ENCODE measurements at places on chromosomes 3 and 15.
A peak's percentile ranks its signal among the peaks of the same experiment; 100 is the strongest.

GRCh38 chr3:172685331-172686214 is 25.3 kb downstream of the NCEH1 start:
- peak; percentile 91 for DNase-seq

DNA sequence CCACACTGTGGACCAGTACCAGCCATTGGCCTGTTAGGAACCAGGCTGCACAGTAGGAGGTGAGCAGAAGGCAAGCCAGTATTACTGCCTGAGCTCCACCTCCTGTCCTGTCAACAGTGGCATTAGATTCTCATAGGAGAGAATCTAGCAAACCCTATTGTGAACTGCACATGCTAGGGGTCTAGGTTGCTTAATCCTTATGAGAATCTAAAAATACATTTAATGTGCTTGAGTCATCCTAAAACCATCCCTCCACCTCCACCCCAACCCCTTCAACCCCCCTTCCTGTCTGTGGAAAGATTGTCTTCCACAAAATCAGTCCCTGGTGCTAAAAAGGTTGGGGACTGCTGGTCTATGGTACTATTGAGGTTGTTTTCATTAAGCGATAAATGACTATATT is 49.3 kb upstream of the KCNAB1 start:
- DNase-seq: no peak

- no peak for DNase-seq
Observed at GRCh38 chr3:69848113-69848512, 108.8 kb downstream of the MITF start.

GRCh38 chr3:103127737-103128136 is 692.9 kb downstream of the ZPLD1 start:
- DNase-seq: peak; percentile 2

GRCh38 chr3:127888564-127889107 is 26.4 kb upstream of the KBTBD12 start:
- no peak for DNase-seq

DNA sequence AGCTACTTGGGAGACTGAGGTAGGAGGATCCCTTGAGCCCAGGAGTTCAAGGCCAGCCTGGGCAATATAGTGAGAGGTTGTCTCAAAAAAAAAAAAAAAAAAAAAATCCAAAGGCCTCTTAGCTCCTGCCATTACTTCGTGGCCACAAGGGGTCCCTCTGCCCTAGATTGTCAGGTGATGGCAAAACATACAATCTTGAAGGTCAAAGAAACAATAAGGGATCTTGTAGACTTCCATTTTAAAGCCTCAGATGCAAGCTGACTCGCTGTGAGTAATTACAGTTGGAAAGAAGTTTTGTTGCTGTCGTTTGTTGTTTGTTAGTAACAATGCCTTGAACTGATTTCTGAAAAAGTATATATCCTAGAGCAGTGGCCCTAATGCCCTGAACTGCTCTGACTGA is 55.9 kb upstream of the PLCL2 start:
- DNase-seq: peak; percentile 11

DNA sequence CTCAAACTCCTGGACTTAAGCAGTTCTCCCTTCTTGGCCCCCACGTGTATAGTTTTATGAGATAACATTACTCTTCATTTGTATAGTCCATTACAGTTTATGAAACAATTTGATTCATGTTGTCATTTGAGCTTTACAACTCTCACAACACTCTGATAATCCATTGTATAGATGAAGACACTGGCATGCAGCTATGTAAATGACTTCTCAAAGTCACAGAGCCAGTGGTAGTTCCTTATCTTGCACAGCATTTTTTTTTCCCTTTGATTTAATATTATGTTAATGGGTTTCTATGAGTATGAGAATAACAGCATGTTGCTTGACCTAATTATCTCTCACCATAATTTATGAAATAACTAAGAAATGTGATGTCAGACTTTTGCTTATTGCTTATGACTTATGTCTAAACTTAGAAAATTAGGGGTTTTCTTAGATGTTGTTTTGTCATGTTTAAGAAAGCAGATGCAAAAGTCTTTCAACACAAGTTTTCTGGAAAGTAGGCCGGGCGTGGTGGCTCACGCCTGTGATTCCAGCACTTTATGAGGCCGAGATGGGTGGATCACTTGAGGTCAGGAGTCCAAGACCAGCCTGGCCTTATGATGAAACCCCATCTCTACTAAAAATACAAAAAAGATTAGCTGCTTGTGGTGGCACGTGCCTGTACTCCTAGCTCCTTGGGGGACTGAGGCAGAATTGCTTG is 13.3 kb downstream of the VPS8 start:
- DNase-seq: no peak

- no peak for DNase-seq
Observed at GRCh38 chr3:36595511-36595910, 168.8 kb downstream of the DCLK3 start.

DNA sequence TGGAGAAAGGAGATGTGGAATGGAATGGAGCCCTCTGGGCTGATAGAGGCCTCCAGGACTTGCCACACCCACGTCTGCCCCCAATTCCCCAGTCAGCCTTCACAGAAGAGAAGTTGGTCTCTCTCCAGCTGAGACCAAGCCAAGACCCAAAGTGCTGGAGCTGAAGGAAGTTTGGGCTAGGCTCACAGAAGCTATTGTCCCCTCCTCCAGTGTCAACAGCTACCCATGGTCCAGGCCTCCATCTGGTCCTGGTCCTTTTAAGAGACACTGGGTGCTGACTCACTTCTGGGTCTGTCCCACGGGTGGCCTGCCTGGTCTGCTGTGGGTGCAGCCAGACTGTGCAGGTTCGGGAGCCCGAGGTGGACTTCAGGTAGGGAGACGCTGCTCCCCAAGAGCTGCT is 179.8 kb downstream of the APBA2 start:
- no peak for DNase-seq

DNA sequence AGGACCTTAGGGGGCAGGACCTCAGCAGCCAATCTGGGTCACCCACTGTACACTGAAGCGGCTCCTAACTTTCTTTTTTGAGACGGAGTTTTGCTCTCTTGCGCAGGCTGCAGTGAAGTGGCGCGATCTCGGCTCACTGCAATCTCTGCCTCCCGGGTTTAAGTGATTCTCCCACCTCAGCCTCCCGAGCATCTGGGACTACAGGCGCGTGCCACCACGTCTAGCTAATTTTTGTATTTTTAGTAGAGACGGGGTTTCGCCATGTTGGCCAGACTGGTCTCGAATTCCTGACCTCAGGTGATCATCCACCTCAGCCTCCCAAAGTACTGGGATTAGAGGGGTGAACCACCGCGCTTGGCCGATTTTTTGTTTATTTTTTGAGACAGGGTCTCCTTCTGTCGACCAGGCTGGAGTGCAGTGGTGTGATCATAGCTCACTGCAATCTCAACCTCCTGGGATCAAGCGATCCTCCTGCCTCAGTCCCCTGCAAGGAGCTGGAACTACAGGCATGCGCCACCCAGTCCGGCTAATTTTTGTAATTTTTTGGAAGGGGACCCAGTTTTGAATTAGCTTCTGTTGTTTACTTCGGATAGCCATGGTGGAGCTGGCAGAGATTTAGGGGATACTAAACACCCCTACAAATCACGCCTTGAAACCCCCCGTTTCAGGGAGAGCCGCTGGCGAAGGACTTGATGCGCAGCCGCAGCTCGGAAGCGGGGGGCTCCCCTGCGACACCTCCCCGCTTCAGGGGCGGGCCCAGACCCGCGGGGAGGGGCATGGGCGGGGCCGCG is 1.5 kb upstream of the CLK3 start:
- DNase-seq: no peak

DNA sequence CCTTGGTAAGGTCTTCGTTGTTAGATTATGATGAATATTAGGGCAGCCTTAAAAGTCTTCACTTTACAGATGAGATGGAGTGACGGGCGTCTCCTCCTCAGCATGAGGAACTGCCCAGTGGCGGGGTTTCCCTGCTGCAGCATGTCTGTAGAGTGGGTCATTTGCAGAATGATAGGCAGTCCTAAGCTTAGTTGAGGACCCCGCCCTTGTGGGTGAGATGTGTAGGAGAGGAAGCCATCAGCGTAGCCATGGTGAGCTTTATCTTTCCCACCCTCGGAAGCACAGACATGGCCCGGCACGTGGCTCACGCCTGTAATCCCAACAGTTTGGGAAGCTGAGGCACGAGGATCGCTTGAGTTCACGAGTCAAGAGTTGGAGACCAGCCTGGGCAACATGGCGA is 877 bp downstream of the NIT2 start:
- no peak for DNase-seq

DNA sequence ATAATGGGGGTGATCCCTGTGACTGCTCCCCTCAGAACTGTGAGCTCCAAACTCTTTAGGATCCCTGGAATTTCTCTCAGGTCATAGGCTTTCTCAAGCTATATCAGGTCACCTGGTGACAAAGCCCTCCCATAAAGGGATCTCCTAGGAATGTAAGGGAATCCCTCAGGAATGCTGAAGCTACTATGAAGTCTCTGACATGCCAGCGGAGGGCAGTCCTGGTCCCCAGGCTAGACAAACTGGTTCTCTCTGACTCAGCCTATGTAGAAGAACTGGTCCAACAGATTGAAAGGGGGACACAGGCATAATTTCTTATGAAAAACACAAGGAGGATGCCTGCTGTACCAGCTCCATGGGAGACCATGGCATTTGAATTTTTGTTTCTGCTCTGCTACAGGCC is 6.7 kb downstream of the LPCAT4 start:
- no peak for DNase-seq

GRCh38 chr3:87446849-87447387 is 170.5 kb upstream of the POU1F1 start:
- no peak for DNase-seq

GRCh38 chr15:101639667-101640066 is 12.5 kb downstream of the TM2D3 start:
- DNase-seq: no peak

GRCh38 chr15:62637574-62637897 is 405.0 kb upstream of the TPM1 start:
- peak; percentile 11 for DNase-seq

- DNase-seq: no peak
Observed at GRCh38 chr3:43728947-43729346, 38.2 kb downstream of the ABHD5 start.

- peak; percentile 9 for DNase-seq
Observed at GRCh38 chr3:173584093-173584837, 186.7 kb downstream of the NLGN1 start.

DNA sequence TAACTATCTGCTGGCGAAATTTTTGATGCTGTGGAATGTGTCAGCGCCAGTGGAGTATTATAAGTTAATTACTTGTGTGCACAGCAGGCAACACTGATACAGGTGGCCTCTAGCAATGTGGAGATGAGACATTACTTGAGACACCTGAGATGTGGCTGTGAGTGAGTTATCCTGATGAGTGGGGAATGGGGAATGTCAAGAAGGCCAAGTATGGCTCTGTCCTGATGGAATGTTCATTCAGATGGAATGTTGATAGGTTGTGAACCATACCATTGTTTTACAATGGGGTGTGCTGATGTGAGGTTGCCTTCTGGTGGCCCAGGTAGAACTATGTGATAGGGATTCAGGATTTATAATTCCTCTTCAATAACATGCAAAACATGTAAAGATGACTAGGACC is 404.8 kb downstream of the PTPRG start:
- DNase-seq: peak; percentile 95

DNA sequence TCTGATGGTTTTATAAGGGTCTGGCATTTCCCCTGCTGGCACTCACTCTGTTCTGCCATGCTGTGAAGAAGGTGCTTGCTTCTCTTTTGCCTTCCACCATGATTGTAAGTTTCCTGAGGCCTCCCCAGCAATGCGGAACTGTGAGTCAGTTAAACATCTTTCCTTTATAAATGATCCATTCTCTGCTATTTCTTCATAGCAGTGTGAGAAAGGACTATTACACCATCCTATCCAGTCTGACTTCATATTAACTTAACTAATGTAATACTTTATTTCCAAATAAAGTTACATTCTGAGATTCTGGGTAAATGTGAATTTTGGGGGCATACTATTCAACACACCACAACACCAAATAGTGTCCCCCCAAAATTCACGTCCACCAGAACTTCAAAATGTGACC is 22.2 kb upstream of the MAP3K13 start:
- DNase-seq: no peak

GRCh38 chr15:76155731-76156130 is 95.9 kb downstream of the TMEM266 start:
- no peak for DNase-seq

- DNase-seq: no peak
Observed at GRCh38 chr15:67564968-67565345, 22.5 kb downstream of the MAP2K5 start.

DNA sequence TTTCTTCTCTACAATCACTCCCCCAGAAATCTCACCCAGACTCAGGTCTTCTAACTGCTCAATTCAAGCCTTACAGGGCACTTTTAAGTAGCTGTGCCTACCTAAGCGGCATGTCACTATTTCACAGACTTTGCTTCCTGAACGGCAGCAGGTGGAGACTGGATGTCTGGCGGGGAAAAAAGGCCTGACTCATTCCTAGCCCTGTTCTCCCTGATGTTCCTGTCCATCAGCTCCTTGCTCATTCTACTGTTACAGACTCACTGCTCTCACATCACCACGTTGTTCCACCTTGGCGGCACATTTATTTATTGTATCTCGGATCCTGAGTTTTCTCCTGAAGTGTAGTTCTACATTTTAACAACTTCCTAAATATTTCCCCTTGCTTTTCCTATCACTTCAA is 52.6 kb upstream of the ATP11B start:
- peak; percentile 80 for DNase-seq

DNA sequence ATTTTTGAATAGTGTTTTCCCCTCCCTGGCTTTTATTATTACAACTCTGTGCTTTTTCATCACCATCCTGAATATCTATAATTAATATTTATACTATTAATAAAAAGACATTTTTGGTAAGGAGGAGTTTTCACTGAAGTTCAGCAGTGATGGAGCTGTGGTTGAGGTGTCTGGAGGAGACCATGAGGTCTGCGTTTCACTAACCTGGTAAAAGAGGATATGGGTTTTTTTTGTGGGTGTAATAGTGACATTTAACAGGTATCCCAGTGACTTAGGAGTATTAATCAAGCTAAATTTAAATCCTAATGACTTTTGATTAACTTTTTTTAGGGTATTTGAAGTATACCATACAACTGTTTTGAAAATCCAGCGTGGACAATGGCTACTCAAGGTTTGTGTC is 24.4 kb downstream of the CTNNB1 start:
- DNase-seq: no peak

GRCh38 chr15:83016906-83017305 is 5.5 kb upstream of the C15orf40 start:
- DNase-seq: no peak

DNA sequence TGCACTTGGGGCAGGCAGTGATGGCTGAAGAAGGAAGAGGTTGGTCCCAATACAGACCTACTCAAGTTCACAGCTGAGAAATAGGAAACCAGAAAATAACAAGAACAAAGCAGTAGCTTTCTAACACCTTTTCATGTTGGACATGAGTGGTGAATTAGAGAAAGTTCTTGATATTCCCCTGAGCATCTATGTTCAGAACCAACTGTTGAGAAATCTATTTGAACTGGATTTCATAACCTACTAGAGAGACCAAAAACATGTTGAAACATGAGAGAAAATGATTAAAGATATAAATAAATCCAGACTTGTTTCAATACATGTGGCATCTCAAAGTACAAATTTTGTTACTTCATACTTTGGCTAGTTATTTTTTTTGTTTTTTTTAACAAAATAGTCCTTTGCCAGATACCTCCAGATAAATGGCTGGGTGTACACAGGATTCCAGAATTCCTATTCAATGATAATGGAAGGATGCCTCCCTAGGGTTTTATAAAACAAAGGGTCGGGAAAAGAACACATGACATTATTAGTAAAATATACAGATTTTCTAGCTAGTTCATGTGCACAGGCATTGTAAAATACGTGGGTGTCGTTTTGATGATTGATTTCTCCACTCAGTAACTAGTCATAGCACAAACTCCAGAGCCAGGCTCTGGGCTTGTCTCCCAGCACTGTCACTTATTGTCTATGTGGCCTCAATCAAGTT is 34.4 kb upstream of the TNFSF10 start:
- no peak for DNase-seq
